Tibial artery (tissue), 4 donors: ENCODE measurements at places on chromosomes 13 and 19.

DNA sequence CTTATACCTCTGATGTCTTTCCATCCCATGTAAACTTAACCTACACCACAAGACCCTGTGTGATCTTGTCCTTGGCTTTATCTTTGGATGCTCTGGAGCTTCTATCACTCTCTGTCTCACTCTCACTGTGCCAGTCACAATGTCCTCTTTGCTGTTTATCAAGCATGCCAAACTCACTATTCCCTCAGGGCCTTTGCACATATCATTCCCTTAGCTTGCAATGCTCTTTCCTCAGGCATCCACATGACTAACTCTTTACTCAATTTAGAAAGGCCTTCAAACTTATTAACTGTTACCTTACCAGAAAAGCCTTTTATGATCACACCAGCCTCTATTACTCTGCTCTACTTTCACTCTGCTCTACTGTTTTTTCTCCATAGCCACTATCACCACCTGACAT, 354.1 kb downstream of the RFC3 start:
- DNase-seq = no peak

DNA sequence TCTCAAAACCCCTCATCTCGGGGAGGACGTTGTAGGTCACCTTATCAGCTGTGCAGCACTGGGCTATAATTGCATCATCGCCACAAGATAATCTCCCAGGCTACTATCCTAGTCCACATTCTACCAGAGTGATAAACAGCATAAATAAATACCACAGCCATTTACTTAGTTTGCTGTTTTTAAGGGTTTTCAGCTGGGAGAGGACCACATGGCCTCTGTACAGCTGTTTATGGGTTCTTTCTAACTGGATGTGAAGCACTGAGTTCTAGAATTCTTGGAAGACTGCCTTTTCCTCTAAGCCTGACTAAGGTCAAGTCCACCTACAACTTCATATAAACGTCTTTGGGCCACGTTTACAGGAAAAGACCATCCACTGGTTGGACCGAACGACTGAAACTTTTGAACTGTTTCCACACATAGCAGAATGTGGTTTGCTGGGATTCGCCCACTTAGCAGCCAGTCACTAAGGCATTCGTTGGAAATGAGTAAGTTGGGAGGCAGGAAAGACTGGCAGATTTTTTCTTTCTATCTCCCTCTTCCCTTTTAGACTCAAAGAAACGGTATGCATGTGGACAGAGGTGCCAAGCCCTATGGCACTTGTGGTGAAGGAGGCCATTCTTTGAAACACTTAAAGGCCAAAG, 752.5 kb upstream of the SGCG start:
- no peak for DNase-seq

DNA sequence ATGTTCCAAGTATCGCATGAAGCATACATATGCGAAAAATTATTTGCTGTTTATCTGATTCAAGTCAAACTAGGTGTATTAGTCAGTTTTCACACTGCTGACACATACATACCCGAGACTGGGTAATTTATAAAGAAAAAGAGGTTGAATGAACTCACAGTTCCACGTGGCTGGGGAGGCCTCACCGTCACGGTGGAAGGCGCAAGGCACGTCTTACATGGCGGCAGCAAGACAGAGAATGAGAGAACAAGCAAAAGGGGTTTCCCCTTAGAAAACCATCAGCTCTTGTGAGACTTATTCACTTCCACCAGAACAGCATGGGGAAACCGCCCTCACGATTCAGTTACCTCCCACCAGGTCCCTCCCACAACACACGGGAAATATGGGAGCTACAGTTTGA, 13.0 kb upstream of the PROZ start:
- DNase-seq = no peak

DNA sequence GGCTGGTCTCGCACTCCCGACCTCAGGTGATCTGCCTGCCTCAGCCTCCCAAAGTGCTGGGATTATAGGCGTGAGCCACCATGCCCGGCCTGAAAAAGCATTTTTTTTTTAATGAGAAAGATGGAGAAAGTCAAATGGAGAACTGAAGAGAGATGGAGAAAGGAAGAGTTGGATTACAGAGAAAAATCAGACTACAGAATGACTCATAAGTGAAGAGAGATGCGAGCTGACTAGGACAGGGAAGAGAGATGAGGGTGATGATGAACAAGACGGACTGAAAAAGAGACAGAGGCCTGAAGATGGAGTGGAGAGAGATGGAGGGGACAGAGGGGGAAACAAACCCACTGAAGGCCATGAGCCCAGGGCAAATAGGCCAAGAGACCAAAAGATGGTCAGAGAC, 1.5 kb downstream of the DHX34 start:
- no peak for DNase-seq
